ENCODE measurements at places on chromosomes 11 and 22.

DNA sequence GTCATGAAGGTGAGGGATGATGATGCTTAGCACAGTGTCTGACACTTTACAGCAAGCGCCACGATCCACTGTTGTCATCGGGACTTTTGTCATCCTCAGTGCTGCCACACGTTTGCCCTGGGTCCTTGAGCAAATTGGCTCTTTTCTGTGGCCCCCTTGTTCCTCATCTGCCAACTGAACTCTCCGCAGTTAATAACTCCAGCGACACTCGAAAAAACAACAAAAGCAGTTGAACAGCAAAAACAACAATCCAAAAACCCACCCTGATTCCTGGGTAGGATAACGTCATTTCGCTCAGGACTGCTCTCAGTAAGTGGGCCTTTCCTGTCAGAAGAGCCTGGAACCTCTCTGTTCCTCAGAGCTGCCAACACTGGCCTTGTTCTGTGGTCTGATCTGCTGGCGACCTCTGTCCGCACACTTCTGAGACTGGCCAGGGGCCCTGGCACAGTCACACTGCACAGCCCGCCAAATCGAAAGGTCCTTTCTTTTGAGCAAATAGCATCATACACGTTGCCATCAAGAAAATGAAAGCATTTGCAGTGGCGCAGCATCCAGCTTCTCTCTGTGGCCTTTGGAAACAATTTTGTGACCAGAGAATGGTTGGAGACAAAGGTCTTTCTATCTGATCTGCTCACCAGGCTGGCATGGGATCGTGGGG, 79.9 kb upstream of the SYT13 start:
- DNase-seq, result no peak

DNA sequence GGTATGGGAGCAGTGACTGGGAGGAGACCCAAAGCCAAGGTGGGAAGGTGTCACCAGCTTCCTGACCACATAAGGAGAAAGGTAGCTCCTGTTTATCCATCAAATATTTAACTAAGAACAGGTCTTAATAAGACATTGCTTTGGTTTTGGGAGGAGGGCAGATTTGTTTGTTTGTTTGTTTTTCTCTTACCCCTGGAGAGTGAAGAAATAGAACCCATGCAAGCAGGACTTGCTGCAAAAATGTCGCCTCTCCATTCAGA, 26.2 kb upstream of the CD44 start:
- no peak for DNase-seq

GRCh38 chr11:79209540-79210266, 231.1 kb downstream of the TENM4 start:
- DNase-seq, result no peak

- DNase-seq, result no peak
These were observed 12.6 kb downstream of the LMO1 start for GRCh38 chr11:8250981-8251615.

DNA sequence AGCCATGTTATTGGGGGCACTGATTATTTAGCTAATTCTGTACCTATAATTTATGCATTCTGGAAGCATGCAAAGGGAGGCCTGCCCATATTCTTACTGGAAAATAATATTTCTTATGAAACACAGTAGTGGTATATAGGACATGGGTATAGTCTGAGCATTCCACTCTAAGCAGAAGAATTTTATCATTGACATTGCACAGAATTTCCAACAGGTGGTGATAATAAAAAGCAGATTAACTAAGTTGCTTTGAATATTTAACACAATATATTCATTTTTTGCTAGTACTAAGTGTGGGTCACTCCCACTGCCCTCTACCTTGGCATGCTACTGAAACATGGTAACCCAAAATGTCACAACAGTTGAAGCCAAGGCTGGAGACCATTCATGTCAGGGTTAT, 728.8 kb upstream of the FAT3 start:
- DNase-seq, result no peak

All from CD4-positive, alpha-beta T cell treated with Interferon alpha-2 for 1 hour (primary cell).